GOT3 (cell line): ENCODE measurements at places on chromosomes 5 and 9.

DNA sequence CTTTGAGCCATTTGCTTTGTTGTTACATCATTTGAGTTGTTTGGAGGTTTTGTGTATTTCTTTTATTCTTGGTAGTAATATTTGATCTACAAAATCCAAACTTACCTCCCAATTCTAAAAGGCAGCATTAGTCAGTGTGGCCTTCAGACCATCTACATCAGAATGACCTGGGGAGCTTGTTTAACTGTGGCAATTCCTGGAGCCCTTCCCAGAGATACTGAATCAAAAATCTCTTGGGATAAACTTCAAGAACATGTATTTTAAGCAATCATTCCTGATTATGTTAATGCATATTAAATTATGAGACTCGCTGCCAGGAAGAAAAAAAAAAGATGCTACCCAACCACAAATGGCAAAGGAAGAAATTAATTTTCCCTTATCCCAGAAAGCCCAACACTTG, 268.9 kb upstream of the PDE4D start:
- no peak for DNase-seq

DNA sequence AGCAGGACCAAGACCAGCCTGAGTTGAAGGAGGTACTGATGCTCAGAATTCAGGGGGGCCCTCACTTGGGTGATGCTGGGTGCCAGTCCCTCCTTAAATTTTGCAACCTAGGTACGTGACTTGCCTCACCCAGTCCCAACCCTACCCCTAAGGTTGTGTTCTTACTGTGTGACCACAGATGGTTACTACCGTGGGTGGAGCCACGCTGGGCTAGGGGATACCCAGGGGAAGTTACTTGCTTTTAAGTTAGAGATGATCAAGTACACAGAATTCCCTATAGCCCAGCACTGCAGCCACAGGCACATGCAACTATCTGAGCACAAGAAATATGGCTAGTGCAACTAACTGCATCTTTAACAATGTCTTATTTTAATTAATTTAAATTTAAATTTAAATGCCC, 32.9 kb downstream of the NXNL2 start:
- no peak for DNase-seq

- DNase-seq, result no peak
Observed at GRCh38 chr5:79416499-79416898, 97.4 kb downstream of the HOMER1 start.

DNA sequence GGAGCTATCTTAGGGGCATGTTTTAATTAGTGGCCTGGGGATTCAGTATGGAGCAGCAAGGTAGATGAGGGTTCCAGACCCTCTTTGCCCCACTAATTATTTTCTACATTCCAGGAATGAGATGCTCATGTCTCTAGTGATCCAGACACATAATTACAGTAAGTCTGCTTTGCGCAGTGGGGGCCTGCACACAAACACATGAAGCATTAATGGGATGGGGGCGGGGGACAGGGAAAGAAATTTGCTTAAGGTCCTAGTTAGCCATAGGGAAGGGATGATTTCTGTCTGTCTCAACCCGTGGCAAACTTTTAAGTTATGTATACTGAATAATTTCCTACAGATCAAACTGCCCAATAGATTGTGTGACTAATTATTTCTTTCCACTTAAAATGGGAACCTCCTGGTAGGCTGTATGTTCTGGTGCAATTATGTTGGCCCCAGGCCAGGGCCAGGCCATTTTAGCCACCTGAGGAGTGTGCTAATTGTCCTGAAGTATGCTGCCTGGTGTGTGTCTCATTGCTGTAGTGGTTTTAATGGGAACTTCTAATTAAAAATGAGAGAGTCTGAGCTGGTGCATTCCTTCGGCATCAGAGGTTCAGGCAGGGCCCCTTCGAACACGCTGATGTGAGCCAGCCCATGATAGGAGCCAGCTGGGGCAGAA, 134.4 kb downstream of the PTTG1 start:
- no peak for DNase-seq

- DNase-seq, result no peak
Observed at GRCh38 chr5:109829331-109829730, 139.6 kb downstream of the MAN2A1 start.

- DNase-seq, result no peak
Observed at GRCh38 chr5:142110046-142110531, 1.5 kb downstream of the NDFIP1 start.

- DNase-seq, result no peak
Observed at GRCh38 chr5:149363358-149363757, 5.5 kb downstream of the PCYOX1L start.

DNA sequence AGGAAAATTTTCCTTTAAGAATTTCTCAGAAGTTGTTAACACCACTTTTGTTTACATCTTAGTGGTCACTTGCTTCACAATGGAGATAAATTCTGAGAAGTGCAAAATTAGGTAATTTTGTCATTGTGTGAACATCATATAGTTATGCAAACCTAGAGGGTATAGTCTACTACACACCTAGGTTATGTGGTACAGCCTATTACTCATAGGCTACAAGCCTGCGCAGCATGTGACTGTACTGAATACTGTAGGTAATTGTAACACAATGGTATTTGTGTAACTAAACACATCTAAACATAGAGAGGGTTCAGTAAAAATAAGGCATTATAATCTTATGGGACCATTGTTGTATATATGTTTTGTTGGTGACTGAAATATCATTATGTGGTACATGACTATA, 388.7 kb upstream of the POU5F2 start:
- no peak for DNase-seq

GRCh38 chr5:157547941-157548512, 27.5 kb downstream of the ADAM19 start:
- DNase-seq, result no peak

DNA sequence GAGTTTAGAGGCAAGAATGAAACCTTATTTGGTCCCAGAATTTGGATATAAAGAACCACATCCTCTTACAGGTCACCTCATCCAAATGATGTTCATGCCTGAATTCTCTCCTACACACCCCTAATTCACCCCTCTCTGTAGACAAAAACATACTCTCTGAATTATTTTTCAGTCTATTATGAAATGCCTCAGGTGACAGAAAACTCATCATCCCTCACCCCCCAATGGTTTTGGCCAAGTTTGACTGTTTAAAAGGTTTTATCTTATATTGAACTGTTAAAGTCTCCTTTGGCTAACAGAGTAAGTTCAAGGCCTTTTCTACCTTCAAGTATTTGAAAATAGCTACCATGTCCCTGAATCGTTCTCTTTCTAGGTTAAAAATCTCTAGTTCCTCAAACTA, 2.3 kb upstream of the CD180 start:
- no peak for DNase-seq

DNA sequence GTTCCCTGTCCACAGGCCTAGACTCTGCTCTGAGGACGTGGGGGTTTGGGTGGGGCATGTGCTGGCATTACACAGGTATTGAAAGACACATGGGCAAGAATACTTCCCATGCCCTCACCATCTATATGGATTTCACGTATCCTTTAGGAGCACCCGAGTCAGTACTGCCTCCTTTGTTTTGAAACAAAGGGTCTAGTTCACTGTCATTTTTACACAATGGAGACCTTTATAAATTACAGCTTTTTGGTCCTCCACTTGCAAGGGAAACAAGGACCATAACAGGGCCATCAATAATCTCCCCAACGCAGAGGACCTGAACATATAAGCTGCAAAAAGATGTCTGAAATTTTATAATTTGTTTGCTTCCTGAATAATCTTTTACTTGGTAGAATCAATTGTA, 24.9 kb upstream of the CRHBP start:
- no peak for DNase-seq

GRCh38 chr5:74055486-74056106, 429.6 kb downstream of the ARHGEF28 start:
- no peak for DNase-seq

DNA sequence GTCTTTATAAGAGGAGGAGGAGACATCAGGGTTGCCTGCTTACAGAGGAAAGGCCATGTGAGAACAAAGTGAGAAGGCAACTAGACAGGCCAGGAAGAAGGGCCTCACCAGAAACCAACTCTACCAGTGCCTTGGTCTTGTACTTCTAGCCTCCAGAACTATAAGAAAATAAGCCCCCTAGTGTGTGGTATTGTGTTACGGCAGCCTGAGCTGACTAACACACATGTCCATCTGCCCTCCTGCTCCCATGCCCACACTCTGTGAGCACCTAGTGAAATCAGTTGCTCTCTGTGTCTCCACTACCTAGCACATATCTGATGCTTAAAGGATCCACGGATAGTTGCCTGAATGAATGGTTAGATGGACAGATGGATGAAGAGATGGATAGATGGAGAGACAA, 6.9 kb downstream of the AK3 start:
- no peak for DNase-seq
